ENCODE measurements at places on chromosomes 1 and 21. TPM values are rescaled to one million over a fixed set of nuclear protein-coding genes. Genes with fewer than 3 reads are reported as not detected.

DNA sequence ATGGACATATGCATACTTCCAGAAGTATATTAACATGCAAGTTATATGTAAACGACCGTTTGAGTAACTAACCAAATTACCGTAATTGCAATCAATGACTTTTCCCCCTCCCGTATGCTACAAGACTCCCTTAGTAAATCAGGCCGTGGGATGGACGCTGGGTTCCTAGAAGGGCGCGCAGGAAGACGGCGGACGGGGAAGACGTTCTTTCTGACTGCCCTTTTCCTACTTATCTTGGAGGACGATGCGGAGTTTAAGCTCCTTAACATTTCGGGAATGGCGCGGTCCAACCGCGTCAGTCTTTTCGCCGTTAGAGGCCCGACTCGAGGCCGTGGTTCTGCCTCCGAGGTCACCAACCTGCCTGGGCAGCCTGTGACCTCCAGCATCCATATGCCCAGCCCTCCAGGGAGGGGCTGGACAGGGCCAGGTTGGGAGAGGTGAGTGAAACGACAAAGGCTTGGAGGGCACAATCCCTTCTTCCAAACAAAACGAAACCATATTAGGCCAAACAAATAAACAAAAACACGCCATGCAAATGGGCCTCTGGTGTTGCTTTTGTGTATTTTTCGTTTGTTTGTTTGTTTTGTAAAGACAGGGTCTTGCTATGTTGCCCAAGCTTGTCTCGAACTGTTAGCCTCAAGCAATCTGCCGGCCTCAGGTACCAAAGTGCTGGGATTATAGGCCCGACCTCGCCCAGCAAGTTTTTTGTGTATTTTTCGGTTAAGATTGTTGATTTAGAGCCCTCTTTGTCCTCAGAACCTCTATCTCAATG is 873 bp upstream of the PI4KB start:
- DNase-seq = no peak

DNA sequence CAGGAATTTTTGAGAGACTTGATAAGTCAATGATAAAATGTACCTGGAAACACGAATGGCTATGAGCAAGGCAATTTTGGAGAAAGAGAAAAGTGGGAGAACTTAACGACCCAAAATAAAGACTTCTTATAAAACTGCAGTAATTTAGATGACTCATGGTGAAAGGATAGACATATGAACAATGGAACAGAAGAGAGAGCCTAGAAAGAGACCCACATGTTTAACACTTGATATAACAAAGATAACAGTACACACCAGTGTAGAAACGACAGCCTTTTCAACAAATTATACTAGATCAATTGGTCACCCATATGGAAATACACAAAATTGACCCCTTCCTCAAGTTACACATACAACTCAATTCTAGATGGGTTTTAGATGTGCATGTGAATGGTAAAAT is 117.5 kb upstream of the GALNT2 start:
- no peak for DNase-seq

The WLS gene
- 29.9 TPM for total RNA-seq

The KLHL12 gene
- 17.8 TPM for total RNA-seq
